B cell (primary cell): ENCODE measurements at places on chromosomes 7 and 10.

- no peak for DNase-seq
Observed at GRCh38 chr7:1397491-1398327, 61.6 kb downstream of the MICALL2 start.

DNA sequence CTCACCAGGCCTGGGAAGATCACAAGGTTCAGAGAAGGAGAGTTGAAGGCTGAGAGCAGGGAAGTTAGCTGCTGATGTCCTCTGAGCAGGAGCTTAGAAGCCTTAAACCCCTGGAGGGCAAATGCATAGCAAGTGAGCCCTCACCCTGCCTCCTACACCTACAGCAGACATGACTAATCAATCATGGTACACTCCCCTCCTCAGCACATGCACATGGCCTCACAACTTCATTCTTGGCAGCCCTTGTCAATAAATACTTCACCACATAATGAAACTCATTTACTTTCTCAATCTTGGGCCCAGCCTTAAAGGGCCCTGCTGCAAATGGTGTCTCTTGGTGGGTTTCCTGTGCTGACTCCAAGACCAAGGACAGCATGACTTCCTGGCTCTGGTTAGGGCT, 12.9 kb downstream of the MMRN2 start:
- no peak for DNase-seq

- no peak for DNase-seq
Observed at GRCh38 chr10:61834519-61834918, 67.0 kb upstream of the ARID5B start.

DNA sequence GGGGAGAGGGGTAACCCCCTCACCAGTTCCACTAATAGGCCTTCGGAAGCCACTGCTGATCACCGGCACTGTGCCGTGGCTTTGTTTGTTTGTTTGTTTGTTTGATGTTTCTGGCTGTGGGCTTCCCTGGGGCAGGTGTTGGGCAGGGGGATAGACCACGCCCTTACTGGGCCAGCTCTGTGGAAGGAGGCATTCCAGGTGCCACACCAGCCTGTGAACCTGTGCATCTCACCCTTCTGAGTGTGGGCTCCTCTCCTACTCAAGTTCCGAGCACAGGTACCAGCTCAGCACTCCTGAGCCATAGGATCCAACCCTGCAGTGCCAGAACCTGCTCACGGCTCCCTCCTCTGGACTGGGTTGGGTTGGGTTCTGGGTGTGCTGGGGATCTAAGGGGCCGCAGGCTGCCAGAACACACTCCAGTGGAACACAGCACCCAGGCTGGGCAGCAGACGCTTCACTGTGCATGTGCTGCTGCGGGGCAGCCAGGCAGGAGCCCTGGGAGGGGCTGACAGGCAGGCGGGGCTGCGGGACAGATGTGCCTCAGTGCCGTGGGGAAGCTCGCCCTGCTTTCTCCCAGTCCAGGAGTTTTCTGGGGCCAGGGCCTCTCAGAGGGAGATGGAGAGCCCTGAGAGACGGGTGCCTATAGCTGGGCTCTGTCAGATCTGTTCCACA, 1053.9 kb downstream of the CNTNAP2 start:
- DNase-seq, result no peak

GRCh38 chr7:157490465-157490912, 153.7 kb downstream of the DNAJB6 start:
- DNase-seq, result peak; percentile 14

DNA sequence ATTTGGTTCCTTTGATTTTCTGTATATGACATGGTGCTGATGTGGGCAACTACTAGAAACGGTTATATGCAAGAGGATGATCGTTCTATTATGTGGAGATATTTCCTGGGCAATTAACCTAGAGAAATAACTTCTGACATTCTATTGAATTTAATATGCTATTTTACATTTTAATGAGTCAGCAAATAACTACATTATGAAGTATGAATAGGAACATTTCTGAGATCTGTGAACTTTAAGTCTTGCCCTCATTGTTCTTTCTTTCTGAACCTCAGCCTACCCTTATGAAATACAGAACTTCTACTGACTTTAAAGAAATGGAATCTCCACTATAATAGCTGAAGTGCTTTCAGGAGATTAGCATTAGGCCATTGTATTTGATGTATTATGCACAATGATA, 59.6 kb downstream of the ZNF800 start:
- no peak for DNase-seq

DNA sequence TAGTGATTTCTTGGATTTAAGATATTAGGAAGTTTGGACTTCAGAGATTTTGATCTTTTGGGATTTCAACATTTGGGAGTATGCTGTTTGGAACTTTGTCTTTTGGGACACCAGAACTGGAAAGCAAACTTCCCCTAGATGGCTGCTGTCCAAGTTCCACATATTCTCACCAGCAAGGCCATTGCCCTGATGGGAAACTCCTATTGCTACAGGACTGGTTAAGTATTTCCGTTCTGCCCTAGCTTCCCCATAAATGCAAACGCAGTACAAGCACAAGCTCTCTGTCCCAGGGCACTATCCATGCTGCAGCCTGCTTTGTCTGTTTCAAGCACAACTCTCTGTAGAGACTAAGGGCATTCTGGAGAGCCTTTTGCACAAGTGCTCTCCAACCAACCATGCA, 79.3 kb upstream of the SLC25A13 start:
- no peak for DNase-seq

- no peak for DNase-seq
Observed at GRCh38 chr10:29525762-29526161, 109.0 kb downstream of the SVIL start.
